Cardiac atrium fibroblast (primary cell): ENCODE measurements at places on chromosomes 5 and 9. TPM values are rescaled to one million over a fixed set of nuclear protein-coding genes. Genes with fewer than 3 reads are reported as not detected.

FOXD4L6 gene
- not detected in 2 replicates for total RNA-seq

LCNL1 gene
- total RNA-seq, result not detected in 2 replicates

SYNPO gene
- 68.2 and 86.0 TPM in 2 replicates for total RNA-seq

IFNA2 gene
- not detected in 2 replicates for total RNA-seq

PCDHGA10 gene
- total RNA-seq, result 3.4 and 5.0 TPM in 2 replicates

DBH gene
- total RNA-seq, result not detected in 2 replicates

DNAH5 gene
- total RNA-seq, result 0.49 TPM in 1 of 2 replicates, not detected in the other

CARTPT gene
- total RNA-seq, result not detected in 2 replicates

EPB41L4B gene
- 0.90 and 1.8 TPM in 2 replicates for total RNA-seq

ZDHHC11B gene
- not detected in 2 replicates for total RNA-seq

GCNT4 gene
- total RNA-seq, result 3.4 and 6.9 TPM in 2 replicates

MYOZ3 gene
- 0.54 TPM in 1 of 2 replicates, not detected in the other for total RNA-seq

PCDHA1 gene
- not detected in 2 replicates for total RNA-seq

ZDHHC11 gene
- total RNA-seq, result 0.54 and 0.81 TPM in 2 replicates

DAPK1 gene
- 25.6 and 43.7 TPM in 2 replicates for total RNA-seq

NMUR2 gene
- total RNA-seq, result not detected in 2 replicates

RASGEF1C gene
- total RNA-seq, result not detected in 2 replicates

IFNE gene
- total RNA-seq, result not detected in 2 replicates

TMEM252 gene
- not detected in 2 replicates for total RNA-seq

LURAP1L gene
- 7.6 and 16.2 TPM in 2 replicates for total RNA-seq

CTXN3 gene
- total RNA-seq, result not detected in 2 replicates

MYO10 gene
- 23.5 and 24.9 TPM in 2 replicates for total RNA-seq

ZFP2 gene
- under 0.01 and 0.18 TPM in 2 replicates for total RNA-seq

GLRX gene
- total RNA-seq, result 237 and 318 TPM in 2 replicates

ATP6V1G1 gene
- total RNA-seq, result 117 and 156 TPM in 2 replicates

SEMA6A gene
- total RNA-seq, result 2.0 and 8.9 TPM in 2 replicates

SPAAR gene
- total RNA-seq, result 4.5 and 7.5 TPM in 2 replicates

PLAC8L1 gene
- total RNA-seq, result not detected in 2 replicates

CDO1 gene
- total RNA-seq, result 0.65 and 0.72 TPM in 2 replicates

SH3PXD2B gene
- 32.5 and 51.2 TPM in 2 replicates for total RNA-seq
